ENCODE measurements at places on chromosomes 1 and 21.

- no peak for DNase-seq
Measured at GRCh38 chr1:28867850-28868249, 46.5 kb upstream of the EPB41 start.

DNA sequence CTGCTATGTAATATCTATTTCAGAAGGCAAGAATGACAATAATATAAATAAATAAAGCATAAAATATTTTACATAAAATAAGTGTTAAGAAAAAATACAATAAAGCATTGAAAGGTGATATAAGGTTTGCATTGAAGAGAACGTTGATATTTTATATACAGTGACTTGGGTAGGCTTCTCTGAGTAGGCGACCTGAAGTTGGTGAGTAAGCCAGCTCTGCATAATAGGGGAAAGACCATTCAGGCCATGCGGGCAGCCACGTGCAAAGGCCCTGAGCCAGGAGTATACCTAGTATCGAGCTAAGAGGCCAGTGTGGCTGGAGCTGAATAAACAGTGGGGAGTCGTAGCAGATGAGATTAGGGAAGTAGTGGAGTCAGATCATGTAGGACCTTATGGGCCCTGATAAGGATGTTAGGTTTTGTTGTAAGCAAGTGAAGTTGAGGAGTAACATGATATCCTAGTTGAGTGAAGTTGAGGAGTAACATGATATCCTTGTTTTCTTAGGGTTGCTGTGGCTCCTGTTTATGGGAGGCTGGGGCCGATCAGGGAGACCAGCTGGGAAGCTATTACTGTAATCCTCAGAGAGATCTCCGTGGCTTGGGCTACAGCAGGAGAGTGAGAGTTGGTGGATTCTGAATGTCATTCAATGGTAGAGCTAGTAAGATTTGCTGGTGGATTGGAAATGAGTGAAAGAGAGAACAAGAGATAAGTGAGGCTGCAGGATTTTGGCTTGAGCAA lies 22.0 kb downstream of the KCNK1 start:
- DNase-seq = peak; percentile 30

GRCh38 chr1:109691759-109692158 lies 4.1 kb downstream of the GSTM1 start:
- no peak for DNase-seq

DNA sequence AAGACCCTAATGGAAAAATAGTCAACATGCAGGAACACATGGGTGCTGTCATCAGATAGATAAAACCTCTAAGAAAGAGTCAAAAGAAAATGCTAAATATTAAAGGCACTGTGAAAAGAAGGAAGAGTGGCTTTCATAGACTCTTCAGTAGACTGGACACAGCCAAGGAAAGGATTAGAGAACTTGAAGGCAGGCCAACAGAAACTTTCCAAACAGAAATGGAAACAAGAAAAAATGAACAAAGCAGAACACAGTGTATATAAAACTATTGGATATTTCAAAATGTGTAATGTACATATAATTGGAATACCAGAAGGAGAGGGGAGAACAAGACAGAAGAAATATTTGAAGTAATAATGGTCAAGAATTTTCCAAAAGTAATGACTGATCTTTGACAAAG lies 431.9 kb downstream of the MATN1 start:
- no peak for DNase-seq

- DNase-seq = no peak
Measured at GRCh38 chr1:111214884-111215283, 12.6 kb upstream of the CHI3L2 start.

GRCh38 chr1:111198836-111199235 lies 1.6 kb downstream of the DENND2D start:
- no peak for DNase-seq

GRCh38 chr1:95754412-95754811 lies 520.4 kb downstream of the RWDD3 start:
- no peak for DNase-seq

DNA sequence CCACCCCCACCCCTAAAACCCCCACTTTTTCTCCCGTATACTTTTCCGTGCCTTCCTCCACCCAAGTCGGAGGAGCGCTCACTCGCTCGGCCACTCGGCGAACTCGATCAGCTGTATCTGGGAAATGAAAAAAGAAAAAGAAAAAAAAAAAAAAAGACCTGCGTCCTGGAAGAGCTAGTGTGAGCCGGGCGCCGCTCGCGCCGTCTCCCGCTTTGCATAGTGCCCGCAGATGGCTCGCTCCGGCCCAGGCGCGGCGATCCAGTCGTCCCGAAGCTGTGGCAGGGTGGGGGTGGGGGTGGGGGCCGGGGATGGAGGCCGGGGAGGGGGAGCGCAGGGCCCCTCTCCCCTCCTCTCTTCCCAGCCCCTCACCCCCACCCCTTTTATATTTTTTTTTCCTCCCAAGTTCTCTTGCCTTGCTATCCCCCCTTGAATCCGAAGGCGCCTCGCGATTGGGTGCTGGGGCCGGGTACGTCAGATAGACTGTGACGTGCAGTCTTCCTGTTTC lies 299 bp upstream of the PROX1 start:
- DNase-seq = peak; percentile 76

GRCh38 chr1:7671146-7671465 lies 100.0 kb upstream of the VAMP3 start:
- no peak for DNase-seq

GRCh38 chr1:100101564-100101963 lies 31.2 kb downstream of the SASS6 start:
- no peak for DNase-seq

DNA sequence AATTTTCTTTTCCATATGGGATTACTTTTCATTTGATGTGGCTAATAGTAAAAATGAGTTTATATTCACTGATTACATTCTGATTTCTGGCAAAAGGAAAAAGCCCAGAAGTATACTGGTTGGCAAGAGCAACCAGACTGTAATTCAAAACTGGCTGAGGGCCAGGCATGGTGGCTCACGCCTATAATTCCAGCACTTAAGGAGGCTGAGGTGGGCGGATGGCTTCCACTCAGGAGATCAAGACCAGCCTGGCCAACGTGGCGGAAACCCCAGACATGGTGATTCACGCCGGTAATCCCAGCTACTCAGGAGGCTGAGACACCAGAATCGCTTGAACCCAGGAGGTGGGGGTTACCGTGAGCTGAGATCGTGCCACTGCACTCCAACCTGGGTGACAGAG lies 14.5 kb downstream of the SYT11 start:
- peak; percentile 34 for DNase-seq

- DNase-seq = peak; percentile 26
Measured at GRCh38 chr1:93907718-93908117, 1.5 kb downstream of the GCLM start.

DNA sequence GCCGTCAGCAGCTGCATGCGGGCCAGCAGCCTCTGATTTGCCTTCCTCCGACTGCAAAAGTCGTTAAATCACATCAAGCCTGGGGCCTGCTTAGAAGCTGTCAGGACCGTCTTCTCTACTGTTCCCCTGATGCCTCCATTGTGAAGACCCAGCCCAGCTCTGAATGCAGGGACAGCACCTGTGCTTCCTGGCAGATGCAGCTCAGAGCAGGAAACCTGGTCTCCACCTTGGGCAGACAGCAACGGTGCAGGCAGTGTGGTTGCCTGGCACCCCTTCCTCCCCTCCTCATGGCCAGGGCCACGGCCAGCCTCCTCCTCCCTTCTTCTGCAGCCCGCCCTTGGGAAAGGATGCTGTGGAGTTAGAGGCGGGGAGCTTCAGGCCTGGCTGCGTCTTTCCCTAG lies 92.3 kb upstream of the COL6A1 start:
- no peak for DNase-seq

- DNase-seq = no peak
Measured at GRCh38 chr1:82227306-82228095, 426.8 kb downstream of the ADGRL2 start.

DNA sequence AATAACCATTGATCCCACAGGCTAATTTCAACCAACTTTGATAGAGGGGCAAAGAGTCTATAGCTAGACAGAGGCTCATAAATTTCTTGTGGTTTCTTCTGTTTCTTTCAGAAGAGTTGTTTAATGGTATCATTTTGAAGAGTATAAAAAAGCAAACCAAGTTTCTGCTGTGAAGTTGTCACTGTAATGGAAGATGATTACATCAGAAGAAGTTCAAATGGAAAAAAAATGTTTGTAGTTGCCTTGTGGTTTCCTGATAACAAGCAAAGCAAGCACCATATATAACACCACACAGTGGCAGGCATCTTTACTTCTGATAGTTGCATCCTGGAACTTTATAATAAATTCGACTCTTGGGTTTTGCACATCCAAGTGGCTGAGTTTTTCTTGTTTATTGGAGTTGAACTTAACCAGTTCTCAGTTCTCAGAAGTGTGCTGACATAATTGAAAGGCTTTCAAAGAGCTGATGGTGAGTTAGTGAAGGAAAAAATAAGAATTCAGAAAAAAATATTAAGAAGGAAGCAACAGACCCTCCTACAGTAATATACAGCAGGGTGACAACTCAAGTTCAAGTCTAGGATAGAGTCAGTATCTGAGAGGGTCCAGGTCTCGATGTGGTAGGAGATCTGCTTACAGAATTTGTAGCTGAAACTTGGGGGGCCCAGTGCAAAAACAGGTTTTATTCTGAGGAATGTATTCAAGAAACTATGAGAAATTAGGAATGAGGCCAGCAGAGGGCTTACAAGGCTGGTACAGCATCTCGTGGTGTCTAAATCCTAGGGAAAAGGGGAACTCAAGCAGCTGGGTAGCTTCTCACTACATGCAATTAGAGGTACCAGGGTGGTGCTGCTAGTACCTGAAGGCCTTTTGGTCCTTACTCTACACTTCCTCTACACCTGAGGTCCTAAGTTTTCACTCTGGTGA lies 123.5 kb downstream of the CRB1 start:
- no peak for DNase-seq

Data from hepatocyte (in vitro differentiated cells).